ENCODE measurements at places on chromosomes 1 and 21.

DNA sequence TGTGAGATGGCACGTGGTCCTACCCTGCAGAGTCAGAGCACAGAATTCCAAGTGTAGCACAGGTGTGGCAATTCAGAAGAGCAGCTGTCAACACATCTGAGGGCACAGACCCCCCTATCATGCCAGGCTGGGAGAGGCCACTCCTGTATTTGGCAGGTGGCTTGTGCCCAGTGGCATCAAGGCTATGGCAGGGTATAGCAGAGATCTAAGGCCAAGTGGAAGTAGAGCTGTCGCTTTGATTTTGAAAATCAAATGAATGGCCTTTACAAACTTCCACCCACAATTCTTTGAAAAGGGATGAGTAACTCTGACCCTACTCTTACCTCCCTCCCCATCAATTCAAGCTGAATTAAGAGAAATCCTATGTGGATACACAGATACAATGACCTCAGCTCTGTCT, 13.4 kb downstream of the C1orf116 start:
- DNase-seq = no peak

DNA sequence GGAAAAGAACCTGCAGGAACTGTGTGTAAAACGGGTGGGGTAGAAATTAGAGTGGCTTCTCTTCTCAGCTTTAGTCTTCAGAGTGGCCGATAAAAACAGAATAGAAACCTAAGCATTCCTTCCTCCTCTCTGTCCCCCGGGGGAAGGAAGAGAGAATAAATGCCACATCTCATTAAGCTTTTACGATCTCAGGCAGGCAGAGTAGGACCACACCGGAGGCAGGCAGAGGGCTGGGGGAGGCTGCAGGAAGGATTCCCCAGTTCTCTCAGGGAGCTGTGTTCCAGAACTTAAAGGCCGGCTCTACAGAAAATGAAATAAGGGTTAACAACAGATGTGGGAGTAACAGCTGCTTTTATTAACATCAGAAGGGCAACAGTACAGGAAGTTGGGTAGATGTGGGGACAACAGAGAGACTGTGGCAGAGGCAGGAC, 24.5 kb upstream of the MEF2D start:
- no peak for DNase-seq

DNA sequence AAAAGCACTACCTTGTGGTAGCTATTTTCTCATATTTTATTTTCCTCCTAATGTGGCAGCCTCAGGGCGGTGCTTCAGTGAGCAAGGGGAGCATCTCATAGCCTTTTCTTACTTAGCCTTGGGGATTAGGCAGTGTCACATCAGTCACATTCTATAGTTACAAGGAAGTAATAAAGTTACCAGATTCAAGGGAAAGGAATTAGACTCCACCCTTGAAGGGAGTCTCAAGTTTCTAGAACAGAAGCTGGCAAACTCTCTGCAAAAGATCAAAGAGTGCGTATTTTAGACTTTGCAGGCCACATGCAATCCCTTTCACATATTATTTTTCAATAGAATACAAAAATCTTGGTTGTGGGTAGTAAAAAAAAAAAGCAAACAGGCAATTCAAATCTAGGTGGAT, 350.4 kb downstream of the AMY1C start:
- DNase-seq = no peak

DNA sequence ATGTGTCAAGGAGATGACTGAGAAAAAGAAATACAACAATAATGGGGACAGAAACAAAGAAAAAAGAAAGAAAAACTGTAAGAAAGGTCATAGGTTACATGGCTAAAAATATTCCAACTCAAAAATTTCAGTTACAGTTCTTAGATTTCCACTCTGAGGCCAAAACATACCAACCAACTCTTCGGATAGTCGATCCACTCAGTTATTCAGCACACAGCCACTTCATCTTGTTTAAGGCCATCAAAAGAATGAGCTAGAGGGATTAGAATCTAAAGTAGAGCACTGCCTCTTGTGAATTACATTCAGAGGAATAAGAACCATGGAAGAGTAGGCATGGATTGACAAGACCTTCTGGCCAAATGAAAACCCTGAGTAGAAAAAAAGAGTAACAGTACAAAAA, 277.0 kb downstream of the MRPL39 start:
- no peak for DNase-seq

DNA sequence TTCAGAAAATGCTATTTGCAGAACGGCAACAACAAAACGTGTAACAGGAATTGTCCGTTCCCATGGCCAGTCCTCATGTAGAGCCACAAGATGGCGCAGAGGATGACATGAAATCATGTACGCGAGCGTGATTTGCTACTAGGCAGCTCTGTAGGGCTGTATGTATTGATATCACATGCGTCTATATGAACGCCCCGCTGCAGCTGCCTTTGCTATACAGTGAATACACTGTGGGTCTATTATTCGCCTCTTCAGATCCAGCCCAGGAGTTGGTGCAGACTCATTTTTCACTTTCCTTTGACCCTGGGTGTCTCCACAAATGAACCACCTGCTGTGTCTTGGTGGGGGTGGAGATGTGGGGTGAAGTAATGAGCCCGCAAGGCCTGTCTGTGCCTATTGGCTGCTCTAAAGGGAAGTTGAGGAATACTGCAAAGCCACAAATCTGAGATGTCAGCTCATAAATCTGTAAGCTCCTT, 361.5 kb downstream of the KIF26B start:
- peak; percentile 38 for DNase-seq
